DND-41 (cell line): ENCODE measurements at places on chromosomes 5 and 9.

DNA sequence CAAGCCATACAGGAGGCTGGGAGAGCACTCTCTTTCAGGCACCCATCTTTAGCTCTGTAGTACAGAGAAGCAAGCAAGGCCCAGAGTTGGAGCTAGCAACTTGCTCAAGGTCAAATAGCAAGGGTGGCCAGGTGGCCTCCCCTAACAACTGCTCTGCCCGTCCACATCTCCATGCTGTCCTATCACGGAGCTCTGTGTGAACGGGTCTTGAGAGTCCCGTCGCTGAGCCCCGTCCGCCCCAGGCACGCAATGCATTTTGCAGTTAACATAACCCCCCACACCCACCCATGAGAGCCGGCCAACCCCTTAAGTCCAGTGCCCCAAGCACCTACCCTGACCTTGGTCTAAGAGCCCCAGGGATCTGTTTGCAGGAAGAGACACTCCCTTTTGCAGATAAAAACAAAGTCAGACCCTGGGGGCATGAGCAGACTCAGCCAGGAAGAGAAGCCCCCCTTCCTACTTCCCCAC lies 1.5 kb downstream of the RNF44 start:
- peaks cover 43% of the 10 kb centered on the region for H3K36me3 ChIP-seq
- peaks cover 49% of the 10 kb centered on the region for H3K4me1 ChIP-seq
- H3K27me3 ChIP-seq, result no peaks in the 10 kb centered on the region
- H3K4me3 ChIP-seq, result peak overlapping the region; percentile 95
- DNase-seq, result peak; percentile 37

- DNase-seq, result no peak
- H3K36me3 ChIP-seq, result no peaks in the 10 kb centered on the region
- H3K4me1 ChIP-seq, result no peaks in the 10 kb centered on the region
- no peak overlapping the region for H3K27ac ChIP-seq
- H3K27me3 ChIP-seq, result no peaks in the 10 kb centered on the region
These were observed 209.4 kb upstream of the IL12B start for GRCh38 chr5:159539678-159540077.

DNA sequence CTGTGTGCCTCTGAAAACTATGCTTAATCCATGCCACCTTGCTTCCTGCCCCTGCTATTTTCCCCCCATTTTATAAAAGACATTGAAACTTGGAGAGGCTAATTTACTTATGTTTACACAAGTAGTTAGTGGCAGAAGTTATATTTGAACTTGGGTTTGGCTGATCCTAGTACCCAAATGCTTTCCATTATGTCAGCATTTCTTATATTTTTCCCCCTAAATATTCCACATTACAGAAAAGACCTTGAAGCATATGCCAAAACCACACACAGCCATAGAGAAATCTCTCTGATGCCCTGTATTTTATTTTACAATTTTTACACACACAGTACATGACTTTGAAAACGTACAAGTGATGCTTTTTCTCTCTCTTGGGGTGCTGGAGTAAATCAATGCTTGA lies 11.2 kb downstream of the C1QTNF2 start:
- H3K27ac ChIP-seq, result no peak overlapping the region
- H3K4me1 ChIP-seq, result no peaks in the 10 kb centered on the region
- H3K27me3 ChIP-seq, result no peaks in the 10 kb centered on the region
- no peak for DNase-seq
- no peak overlapping the region for H3K4me3 ChIP-seq
- no peaks in the 10 kb centered on the region for H3K36me3 ChIP-seq

DNA sequence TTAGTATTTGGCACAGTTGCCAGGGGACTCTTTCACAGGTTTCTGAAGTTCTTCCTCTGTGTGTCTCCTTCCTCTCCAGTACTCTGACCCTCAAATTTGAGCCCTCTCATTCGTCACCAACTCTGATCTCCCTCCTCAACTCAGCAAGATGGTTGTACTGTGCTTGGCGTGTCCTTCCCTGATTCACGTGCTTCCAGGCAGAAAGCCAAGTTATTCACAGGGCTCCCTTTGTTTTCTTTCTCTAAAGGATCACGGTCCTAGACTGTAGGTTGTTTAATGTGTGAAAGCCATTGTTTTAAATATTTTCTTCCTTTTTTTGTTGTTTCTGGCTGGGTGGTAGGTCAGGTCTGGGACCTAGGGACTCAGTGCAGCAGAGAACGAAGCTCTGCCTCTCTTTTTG lies 142.9 kb downstream of the DMAC1 start:
- H3K36me3 ChIP-seq, result no peaks in the 10 kb centered on the region
- H3K27ac ChIP-seq, result no peak overlapping the region
- H3K27me3 ChIP-seq, result no peaks in the 10 kb centered on the region

GRCh38 chr5:366541-367357 lies 45.2 kb downstream of the AHRR start:
- no peak for DNase-seq
- peaks cover 6% of the 10 kb centered on the region for H3K4me1 ChIP-seq
- H3K4me3 ChIP-seq, result no peak overlapping the region
- no peaks in the 10 kb centered on the region for H3K36me3 ChIP-seq

DNA sequence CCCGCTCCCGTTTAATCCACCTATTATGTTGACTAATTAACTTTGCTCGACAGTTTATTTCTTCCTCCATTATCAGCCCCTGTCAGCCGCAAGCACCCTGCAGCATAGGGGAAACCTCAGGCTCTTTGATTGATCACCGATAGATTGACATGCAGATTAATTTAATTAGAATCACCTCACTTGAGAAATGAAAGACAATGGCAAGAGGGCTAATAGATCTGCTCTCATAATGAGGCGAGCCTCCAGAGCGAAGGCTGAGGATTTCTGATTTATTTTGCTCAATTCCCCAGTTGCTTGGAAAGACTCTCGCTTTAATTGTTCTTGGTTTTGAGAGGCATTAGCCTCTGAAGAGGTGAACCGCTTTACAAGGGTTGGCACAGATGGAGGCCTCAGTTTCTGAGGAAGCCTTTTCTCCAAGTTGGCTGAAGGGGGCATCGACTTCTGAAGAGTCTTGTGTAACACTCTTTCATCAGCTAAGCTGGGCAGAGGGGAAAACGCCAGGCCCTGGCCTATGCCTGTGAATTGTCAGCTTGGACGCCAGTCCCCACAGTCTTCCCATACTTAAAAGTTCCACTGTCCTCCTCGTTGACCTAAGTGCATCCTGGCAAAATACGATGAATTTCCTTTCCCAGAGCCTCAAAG lies 275.4 kb downstream of the EBF1 start:
- H3K27ac ChIP-seq, result no peak overlapping the region
- H3K36me3 ChIP-seq, result peaks cover 13% of the 10 kb centered on the region
- no peaks in the 10 kb centered on the region for H3K27me3 ChIP-seq
- H3K4me3 ChIP-seq, result no peak overlapping the region
- no peak for DNase-seq

GRCh38 chr5:100802208-100802607 lies 100.9 kb downstream of the ST8SIA4 start:
- no peaks in the 10 kb centered on the region for H3K27me3 ChIP-seq
- no peak overlapping the region for H3K4me3 ChIP-seq
- 0 out of 2 replicates have a peak, but pooled peaks cover 3% of the 10 kb centered on the region for H3K36me3 ChIP-seq
- DNase-seq, result no peak
- no peaks in the 10 kb centered on the region for H3K4me1 ChIP-seq

GRCh38 chr9:15069106-15069505 lies 158.9 kb upstream of the FREM1 start:
- no peaks in the 10 kb centered on the region for H3K36me3 ChIP-seq
- H3K27ac ChIP-seq, result no peak overlapping the region
- DNase-seq, result no peak
- no peak overlapping the region for H3K4me3 ChIP-seq

GRCh38 chr5:63127054-63127453 lies 548.4 kb downstream of the LRRC70 start:
- no peak overlapping the region for H3K4me3 ChIP-seq
- no peak overlapping the region for H3K27ac ChIP-seq
- DNase-seq, result no peak
- no peaks in the 10 kb centered on the region for H3K4me1 ChIP-seq
- no peaks in the 10 kb centered on the region for H3K27me3 ChIP-seq

- no peaks in the 10 kb centered on the region for H3K27me3 ChIP-seq
- no peaks in the 10 kb centered on the region for H3K4me1 ChIP-seq
- no peak overlapping the region for H3K27ac ChIP-seq
- DNase-seq, result no peak
- H3K4me3 ChIP-seq, result no peak overlapping the region
- no peaks in the 10 kb centered on the region for H3K36me3 ChIP-seq
These were observed 75.3 kb upstream of the PJA2 start for GRCh38 chr5:109485030-109485429.

DNA sequence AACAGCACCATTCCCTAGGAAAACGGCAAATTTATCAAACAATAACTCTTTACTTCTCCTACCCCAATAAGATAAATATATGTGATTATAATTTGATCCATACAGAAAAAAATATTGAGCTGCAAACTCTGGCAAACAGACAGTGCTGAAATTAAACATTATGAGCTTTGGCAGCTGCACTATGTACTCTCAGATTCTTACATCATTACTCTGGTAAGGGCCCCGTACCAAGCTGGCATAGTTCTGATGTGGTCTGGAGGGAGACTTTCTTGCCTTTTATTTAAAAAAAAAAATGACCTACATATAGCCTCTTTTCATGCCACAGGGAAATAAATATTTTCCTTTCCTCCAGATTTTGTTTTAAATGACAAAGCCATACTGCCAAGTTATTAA lies 95.0 kb downstream of the NR6A1 start:
- H3K27ac ChIP-seq, result no peak overlapping the region
- no peaks in the 10 kb centered on the region for H3K27me3 ChIP-seq
- peaks cover 11% of the 10 kb centered on the region for H3K4me1 ChIP-seq
- no peak for DNase-seq
- H3K36me3 ChIP-seq, result peaks cover 4% of the 10 kb centered on the region; the same call in 1 of the 2 replicates

GRCh38 chr9:20865347-20865746 lies 166.1 kb downstream of the HACD4 start:
- H3K4me3 ChIP-seq, result no peak overlapping the region
- H3K27ac ChIP-seq, result no peak overlapping the region
- no peaks in the 10 kb centered on the region for H3K4me1 ChIP-seq
- H3K27me3 ChIP-seq, result no peaks in the 10 kb centered on the region

DNA sequence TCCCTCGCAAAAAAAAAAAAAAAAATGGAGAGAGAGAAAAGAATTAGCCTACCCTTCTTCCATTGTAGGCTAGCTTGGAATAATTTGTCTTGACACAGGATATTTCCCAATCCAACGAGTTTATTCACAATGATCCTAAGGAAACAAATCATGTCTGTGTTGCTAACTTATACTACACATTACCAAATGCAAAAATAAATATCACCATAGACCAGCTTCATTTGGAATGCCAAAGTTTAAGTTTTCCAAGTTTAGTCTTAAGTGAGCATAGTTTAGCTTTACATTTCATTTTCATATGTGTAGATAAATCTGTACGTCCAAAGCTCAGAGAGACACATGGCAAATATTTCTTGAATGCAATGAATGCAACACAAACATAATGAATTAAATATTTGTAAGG lies 1106.2 kb upstream of the DMAC1 start:
- no peaks in the 10 kb centered on the region for H3K36me3 ChIP-seq
- H3K27ac ChIP-seq, result no peak overlapping the region
- H3K4me1 ChIP-seq, result peaks cover 7% of the 10 kb centered on the region; the same call in 1 of the 2 replicates
- H3K27me3 ChIP-seq, result no peaks in the 10 kb centered on the region
- DNase-seq, result no peak

- H3K4me3 ChIP-seq, result no peak overlapping the region
- peaks cover 92% of the 10 kb centered on the region for H3K36me3 ChIP-seq
- no peak overlapping the region for H3K27ac ChIP-seq
- H3K4me1 ChIP-seq, result peaks cover 8% of the 10 kb centered on the region
These were observed 6.3 kb downstream of the UCK1 start for GRCh38 chr9:131524665-131525315.

DNA sequence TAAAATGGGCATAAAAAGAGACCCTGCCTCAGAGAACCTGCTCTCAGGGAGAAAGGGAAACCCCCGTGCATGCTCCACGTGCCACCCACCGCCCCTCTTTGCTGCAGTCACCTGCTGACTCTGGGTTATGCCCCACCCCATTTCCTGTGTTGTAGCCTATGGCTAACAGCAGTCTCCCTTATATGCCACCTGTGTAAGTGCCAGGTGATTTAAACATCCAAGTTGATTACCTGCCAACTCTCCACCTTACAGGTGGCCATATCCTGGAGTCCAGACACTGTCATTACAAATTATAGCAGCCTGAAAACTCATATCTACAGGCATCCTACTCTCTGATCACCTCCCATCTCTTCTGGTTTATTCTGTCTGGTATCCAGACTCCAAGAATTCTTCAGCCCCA lies 242.6 kb downstream of the HSPA4 start:
- no peak overlapping the region for H3K27ac ChIP-seq
- H3K4me3 ChIP-seq, result no peak overlapping the region
- no peaks in the 10 kb centered on the region; the same call in 1 of the 2 replicates for H3K4me1 ChIP-seq
- no peak for DNase-seq
- H3K36me3 ChIP-seq, result no peaks in the 10 kb centered on the region

DNA sequence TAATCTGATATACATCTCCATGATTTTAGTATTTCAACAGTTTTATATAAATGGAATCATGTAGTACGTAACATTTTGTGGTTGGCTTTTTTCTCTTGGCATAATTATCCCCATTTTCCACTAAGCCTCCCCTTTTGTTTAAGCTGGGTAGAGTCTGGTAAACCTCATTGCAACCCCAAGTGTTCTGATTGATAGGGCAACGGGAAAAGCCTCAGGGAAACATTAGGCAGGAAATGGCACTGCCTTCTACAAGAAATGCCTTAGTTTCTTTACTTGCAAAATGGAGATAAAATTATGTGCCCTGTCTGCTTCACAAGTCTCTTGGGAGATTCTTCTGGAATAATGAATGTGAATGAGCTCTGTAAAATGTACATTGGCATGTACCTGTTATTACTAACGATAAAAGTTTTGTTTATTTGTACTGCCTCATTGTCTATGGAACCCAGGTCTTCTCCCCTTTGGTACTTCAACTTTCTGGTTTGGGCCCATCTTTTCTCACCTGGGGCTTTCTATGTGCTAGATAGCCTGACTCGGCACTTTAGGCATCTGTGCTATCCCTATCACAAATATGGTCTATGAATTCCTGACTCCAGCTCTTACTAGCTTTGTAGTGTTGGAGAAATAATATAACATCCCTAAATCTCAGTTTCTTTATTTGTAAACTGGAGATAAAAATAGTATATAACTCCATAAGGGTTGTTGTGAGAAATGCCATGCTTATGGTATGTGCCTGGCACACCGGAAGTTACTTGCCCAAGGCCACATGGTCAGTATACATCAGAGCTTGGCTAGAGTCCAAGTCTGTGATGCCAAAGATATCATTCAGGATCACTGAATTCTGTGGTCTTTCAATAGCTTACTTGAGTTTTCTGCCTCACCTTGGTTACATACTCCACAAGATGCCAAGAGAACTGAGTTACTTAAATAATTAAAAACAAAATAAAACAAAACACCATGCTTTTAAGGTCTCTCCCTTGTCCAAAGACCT lies 48.2 kb upstream of the ZNF169 start:
- H3K4me1 ChIP-seq, result peaks cover 3% of the 10 kb centered on the region; the same call in 1 of the 2 replicates
- no peak for DNase-seq
- H3K4me3 ChIP-seq, result no peak overlapping the region
- H3K27ac ChIP-seq, result no peak overlapping the region
- no peaks in the 10 kb centered on the region for H3K36me3 ChIP-seq
